ENCODE measurements at places on chromosomes 16 and 17.

DNA sequence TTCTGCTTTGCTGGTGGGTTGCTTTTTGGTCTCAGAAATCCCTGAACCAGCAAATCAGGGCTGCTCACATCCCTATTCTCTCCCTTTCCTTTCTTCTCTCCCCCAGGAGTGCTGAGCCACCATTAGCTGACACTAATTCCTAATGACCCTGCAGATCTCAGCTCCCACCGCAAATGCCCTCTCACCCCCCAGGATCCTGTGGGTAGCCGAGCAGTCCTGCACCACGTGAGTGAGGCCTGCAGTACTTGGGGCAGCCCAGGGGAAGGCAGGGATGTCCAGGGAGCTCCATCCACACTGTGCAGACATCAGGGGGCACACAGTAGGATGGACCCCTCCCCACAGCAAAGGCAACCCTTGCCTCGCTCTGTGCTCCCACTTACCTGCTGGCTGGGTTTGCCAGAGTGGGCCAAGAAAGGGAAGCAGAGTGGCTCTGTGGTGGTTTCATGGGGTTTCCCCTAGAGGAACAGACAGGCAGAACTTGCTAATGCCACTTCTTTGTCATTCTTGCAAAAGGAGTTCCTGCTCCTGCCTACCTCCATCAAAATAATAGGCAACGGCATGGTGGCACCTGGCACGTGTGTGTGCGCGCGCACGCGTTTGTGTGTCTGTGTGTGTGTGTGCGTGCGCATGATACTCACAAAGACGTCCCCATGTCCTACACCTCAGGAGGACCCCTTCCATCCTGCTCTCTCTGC is 135.6 kb downstream of the GAS7 start:
- DNase-seq, result no peak

DNA sequence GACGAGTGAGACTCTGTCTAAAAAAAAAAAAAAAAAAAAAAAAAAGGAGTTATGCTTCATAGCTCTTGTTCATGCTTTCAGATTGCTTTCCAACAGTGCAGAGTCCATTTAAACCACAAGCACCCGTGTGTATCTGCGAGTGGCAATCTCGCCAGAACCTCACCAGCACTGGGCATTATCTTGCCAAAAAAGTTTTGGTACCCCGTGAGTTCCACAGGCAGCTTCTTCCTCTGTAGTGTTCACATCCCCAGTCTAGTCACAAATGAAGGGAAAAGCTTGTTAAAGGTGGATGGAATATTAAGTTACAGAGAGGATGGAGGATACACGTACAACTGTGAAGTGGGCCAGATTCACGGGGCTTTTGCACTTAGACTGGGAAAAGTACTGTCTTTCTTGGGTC is 33.5 kb downstream of the WSB1 start:
- DNase-seq, result no peak

GRCh38 chr16:57711993-57712392 is 17.4 kb downstream of the DRC7 start:
- DNase-seq, result no peak

- DNase-seq, result no peak
Measured at GRCh38 chr16:2333772-2334379, 6.7 kb downstream of the ABCA3 start.

GRCh38 chr16:27333549-27333948 is 19.8 kb downstream of the IL4R start:
- DNase-seq, result no peak

- DNase-seq, result no peak
Measured at GRCh38 chr17:49443862-49444261, 29.2 kb upstream of the PHB1 start.

DNA sequence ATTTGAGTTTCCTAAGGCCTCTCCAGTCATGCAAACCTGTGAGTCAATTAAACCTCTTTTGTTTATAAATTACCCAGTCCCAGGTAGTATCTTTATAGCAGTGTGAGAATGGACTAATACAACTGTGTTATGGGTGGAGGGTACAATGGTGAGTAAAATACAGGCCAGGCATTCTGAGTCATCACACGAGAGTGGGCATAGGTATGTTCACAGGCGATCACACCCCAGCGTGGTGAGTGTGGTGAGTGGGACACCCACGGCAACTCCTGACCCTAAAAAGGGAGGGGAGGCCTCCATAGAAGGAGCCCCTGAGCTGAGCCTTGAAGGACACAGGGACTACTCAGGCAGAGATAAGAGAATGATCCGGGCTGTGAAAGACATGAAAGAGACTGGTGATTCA is 22.6 kb upstream of the MAPT start:
- no peak for DNase-seq

GRCh38 chr17:56449176-56449575 is 144.3 kb upstream of the NOG start:
- no peak for DNase-seq

- no peak for DNase-seq
Measured at GRCh38 chr17:15398736-15399331, 57.4 kb upstream of the TEKT3 start.

DNA sequence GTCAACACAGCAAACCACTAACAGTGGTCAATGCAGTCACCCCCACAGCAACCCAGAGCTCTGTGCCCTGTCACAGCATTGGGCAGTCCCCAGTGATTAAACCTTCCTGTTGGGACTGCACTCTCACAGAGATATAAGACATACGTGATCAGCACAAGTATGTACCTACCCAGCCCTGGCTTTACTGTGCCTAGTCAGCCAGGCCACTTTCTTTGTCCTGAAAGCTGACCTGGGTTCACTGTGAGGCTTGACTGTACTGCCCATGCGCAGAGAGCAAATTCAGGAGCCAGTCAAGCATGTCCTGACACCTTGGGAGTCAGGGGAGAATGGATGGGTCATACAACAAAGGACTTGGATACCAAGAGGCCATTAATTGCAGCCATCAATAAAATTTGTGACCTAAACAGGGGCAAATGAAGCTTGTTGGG is 10.9 kb upstream of the TMEM170A start:
- DNase-seq, result no peak

GRCh38 chr16:29915590-29916247 is 10.3 kb downstream of the KCTD13 start:
- DNase-seq, result no peak
